ENCODE measurements at places on chromosomes 5 and 9.

DNA sequence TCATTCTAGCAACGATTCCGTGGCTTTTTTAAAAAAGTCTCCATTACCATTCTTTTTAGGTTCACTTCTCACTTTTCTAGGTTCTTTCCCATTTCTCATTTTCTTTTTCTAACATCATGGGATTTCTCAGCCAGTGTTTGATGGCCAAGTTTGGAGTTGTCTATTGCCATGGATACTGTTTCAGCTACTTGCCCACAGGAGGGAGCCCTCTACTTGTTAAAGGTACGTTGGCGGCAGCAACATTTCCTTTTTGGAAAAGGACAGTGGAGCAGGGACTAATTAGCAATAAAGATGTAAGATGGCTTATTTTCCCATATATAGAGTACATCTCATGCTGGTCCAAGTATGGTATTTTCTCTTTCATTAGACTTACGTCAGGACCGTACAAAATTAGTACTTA is 2257.5 kb upstream of the C9orf72 start:
- peak; percentile 3 for DNase-seq

DNA sequence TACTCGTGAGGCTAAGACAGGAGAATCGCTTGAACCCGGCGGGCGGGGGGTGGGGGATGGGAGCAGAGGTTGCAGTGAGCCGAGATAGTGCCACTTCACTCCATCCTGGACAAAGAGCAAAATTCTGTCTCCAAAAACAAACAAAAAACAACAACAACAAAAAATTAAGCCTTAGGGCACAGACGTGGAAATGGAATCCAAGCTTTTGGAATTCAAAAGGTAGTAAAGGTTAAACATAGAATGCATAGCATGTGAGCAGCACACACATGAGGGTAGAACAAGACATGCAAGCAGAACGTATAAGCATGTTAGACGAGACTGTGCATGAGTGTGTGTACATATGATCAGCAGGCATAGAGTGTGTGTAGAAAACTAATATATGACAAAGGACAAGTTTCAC is 68.0 kb downstream of the PTBP3 start:
- no peak for DNase-seq

DNA sequence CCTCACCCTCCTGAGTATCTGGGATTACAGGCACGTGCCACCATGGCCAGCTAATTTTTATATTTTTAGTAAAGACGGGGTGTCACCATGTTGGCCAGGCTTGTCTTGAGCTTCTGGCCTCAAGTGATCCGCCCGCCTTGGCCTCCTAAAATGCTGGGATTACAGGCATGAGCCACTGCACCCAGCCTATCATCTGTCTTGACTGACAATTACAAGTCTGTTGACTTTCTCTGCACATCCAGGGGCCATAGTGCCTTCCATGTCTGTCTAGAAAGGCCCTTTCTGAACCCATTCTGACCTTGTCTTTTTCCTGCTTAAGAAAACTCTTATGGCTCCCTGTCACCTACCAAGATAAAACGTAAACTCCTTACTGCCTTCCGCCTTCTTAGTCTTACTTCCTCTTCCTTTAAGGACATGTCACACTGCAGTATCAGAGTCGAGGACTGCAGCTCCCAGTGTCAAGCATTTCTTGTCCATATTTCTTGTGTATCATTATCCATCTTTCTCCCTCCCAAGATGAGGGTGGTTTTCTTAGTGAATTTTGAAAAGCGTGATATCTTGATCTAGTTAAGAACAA is 49.9 kb upstream of the SHB start:
- DNase-seq = no peak

DNA sequence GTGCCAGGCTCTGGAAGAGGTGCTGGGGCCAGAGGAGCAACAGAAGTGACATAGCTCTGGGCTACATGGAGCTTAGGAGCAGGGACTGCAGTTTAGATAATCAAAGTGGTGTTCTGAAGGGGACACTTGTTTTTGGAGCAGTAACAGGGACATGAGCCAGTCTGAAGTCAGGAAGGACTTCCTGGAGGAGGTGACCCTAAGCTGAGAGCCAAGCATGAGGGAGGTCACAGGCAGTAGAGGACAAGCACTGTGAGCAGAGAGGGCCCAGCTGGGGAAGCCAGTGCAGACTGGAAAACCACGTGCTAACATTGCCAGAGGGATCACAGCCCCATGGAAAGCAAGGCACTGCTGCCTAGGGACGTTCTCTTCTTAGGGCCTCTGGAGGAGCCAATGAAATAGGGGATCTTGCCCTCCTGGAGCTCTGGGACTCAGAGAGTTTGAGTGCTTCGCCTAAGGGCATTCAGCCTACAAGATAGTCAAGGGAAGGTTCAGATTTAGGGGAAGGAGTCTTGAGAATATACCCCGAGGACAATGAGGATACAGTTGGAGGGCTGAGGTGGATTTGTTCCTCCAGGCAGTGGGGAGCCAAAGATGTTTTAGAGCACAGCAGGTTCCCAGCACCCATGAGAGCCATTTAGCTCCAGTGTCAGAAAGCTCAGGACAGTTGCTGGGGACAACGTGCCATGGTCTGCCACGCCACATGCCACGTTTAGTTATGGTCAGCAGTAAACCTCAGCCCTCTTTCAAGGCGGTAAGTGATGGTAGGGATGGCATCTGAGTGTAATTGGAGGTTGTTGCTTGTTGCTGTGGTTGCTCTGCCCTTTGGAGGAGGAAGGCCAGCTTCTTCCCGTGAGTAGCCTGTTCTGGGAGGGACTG is 40.5 kb upstream of the SH3PXD2B start:
- no peak for DNase-seq

- DNase-seq = peak; percentile 73
Measured at GRCh38 chr9:112348257-112349007, 15.0 kb upstream of the PTBP3 start.

DNA sequence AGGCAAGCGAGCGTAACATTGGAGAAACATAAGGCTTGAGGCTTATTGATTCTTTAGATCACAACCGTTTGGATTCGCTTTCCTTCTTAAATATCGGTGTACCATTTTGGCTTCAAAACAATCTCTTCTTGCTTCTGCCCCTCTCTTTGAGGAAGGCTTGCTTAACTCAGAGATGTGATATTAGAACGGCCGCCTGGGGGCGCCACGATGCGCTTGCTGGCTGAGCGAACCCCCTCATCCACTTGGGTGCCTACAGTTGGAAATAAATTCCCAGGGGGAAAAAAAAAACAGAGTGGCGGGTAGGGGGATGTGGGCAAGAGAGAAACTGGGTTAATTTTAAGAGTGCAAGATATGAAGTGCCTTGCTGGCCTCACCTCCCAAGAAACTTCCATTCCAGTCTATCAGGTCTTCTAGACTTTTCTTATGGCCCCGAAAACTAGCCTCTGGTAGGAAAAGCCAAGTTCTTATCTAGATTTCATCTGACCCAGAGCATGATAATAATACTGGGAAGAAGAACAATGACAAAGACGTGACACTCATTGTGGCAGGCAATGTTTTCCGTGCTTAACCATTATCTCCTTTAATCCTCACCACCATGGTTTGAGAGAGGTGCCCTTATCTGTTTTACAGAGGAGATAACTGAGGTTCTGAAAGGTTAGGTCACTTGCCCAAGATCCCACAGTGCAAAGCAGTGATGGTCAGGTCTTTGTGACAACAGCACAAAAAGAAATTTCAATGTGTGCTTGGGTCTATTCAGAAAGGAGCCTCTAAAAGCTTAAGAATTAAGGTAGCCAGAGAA is 115.8 kb downstream of the DPYSL3 start:
- no peak for DNase-seq

DNA sequence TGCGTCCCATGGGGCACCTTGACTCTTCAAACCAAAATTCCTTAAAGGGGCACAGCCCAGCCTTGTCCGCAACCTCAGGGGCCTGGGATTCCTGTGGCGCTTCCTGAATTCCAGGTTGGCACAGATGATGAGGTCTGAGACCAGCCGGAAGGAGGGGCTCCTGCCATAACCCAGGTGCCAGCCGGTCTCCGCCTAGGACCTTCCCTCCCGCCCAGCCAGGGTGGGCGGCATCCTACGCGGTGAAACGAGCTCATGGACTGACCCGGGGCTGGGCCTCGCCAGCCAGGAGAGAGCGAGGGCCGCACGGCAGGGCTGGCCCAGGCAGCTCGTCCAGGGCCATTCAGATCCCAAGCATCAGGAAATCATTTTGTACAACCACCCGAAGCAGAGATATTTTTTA is 23.0 kb downstream of the AMBP start:
- DNase-seq = no peak

DNA sequence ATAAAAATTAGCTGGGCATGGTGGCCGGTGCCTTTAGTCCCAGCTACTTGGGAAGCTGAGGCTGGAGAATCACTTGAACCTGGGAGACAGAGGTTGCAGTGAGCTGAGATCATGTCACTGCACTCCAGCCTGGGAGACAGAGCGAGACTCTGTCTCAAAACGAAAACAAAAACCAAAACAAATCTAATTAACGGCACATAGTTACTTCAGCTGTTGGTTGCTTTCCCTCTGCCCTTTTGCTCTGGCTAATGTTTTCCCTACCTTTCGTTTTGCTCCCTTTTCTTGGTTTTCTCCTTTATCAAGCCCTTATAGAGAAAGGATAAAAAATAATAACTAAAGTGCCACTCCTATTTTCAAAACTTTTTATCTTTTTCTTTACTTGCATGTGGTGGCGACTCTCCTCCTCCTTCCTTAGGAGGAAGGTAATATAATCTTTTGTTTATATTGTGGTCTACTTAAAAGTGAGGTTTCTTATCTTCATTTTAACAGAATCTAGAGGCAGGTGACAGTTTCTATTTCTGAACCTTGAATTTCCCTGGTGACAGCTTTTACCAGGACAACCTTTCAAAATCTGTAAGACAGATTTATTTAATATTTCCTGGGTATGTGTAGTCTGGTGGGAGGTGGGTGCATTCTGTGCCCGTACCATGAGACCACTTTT is 125.4 kb downstream of the ARHGEF28 start:
- no peak for DNase-seq

DNA sequence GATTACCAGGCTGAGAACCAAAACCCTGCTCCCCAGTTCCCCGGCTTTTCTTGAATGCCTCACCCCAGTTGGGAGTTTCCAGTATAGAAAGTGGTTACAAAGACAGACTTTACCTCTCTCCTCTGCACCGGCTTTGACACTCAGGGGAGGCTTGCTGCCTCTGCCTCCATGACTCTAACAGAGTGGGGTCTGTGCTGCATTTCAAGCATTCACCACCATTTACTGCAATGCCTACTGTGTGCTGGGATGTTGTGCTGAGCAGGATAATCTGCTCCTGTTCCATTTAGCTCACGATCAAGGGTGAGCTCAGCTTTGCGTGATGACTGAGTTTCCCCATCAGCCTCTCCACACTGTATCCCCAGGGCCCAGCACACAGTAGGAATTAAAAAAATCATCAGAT is 39.9 kb upstream of the AKNA start:
- DNase-seq = no peak

GRCh38 chr9:91182429-91183225 is 179.1 kb downstream of the AUH start:
- no peak for DNase-seq

GRCh38 chr5:132822650-132823480 is 7.6 kb downstream of the SHROOM1 start:
- DNase-seq = no peak

- no peak for DNase-seq
Measured at GRCh38 chr5:13357929-13358328, 586.6 kb downstream of the DNAH5 start.

DNA sequence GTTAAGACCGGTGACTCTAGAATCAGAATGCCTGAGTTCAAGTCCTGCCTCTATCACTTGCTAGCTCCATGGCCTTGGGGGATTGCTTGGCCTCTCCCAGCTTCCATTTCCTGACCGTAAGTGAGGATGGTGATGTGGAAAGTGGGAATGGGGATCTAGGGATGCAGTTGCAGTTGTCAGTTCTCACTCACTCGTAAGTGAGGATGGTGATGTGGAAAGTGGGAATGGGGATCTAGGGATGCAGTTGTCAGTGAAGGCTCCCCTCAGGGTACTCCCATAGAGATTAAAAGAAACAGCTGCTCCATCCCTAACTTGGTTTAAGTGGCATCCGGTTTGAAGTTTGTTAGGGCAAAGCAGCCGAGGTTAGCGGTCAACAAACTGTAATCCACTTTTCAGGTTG is 3.0 kb upstream of the IL9 start:
- no peak for DNase-seq

DNA sequence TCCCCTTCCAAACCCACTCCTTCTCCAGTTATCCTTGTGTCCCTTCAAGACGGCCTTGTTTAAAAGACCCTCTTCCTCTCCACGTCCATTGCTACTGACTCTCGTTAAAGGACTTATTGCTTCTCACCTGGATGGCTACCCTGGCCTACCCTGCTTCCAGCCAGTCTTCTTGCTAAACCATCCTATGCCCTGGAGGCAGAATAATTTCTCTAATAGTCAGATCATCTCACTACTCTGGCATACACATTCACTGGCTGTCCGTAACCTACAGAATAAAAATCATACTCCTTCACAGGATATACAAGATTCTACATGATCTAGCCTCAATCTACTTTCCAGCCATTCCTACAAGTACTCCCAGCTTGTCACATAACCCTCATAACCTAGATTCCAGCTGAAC is 92.6 kb downstream of the TRPM6 start:
- DNase-seq = no peak

DNA sequence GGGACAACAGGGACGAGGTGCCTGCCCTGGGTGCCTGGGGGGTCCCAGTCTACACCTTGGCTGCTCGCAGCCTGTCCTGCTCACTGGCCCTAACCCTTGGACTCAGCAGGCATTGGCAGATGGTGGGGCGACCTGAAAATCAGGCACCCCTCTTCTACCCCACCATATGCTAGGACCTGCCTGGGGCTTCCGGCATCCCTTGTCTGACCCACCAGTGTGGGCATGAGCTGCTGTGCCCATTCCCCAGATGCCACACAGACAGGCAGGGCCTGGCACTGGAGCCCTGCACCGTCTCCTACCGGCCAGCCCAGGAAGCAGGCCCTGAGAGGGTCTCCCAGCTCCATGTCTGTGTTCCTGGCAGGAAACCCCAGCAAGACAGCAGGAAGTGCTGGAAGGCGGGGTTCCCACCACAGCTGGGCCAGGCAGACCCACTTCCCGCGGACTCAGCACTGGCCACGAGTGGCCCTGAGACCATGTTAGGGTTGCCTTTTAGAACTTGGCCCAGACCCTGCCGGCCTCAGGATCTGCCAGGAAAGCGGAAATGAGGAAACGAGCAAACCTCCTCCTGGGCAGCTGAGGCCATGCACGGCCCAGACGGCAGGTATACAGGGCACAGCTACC is 3.1 kb downstream of the NINJ1 start:
- DNase-seq = no peak
